ENCODE measurements at places on chromosomes 1 and 21.

DNA sequence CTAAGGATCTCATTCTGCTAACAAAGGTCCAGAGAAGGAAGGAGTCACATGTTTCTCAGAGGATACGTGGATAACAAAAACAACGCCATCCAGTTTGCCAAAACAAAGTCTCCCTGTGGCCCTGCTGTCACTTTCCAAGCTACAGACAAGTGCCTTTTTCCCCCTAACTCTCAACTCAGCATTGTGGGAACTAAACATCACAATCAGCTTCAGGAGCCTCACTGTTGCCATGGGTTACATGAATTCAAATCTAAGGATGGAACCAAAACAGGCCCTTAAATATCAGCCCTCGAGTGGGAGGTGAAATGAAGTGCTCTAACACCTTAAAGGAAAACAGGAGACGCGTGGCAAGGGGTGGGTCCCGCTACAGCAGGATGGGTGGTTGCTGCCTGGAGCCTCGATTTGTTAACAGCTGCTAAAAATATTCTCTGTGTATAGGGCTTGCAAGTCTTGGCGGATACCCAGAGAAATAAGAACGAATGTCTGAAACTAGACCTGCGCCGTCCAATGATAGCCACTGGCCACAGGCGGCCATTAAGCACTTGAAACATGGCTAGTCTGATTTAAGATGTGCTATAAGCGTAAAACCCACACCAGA lies 66.4 kb upstream of the SOD1 start:
- DNase-seq: no peak

DNA sequence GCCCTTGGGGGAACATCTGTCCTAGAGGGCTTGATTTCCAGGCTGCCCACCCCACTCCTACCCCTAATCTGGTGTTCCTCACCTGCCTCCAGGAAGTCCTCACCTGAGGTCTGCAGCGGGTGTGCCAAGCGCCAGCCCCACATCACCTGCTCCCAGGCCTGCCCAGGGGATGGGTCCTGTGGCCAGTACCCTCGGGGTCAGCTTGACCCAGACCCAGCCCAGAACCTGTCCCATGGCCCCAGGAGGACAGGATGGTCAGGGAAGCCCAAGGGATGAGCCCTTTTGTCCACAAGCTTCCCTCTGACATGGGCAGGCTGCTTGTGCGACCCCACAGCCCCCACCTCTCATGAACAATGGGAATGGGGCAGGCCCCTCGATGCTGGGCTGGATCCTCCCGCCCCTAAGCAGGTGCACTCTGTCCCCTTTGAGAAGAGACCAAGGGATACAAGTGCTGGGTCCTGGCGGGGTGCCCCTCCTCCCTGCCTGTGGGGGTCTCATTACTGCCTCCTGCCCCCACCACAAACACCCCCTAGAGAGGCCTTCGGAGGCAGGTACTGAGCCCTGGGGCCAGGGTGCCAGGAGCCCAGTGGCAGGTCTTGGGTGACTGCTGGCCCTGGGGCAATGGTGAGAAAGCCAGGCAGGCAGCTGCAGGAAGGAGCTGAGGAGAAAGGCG lies 3.2 kb downstream of the MIB2 start:
- DNase-seq: no peak

- DNase-seq: no peak
These were observed 28.3 kb upstream of the NEK7 start for GRCh38 chr1:198128533-198128932.

DNA sequence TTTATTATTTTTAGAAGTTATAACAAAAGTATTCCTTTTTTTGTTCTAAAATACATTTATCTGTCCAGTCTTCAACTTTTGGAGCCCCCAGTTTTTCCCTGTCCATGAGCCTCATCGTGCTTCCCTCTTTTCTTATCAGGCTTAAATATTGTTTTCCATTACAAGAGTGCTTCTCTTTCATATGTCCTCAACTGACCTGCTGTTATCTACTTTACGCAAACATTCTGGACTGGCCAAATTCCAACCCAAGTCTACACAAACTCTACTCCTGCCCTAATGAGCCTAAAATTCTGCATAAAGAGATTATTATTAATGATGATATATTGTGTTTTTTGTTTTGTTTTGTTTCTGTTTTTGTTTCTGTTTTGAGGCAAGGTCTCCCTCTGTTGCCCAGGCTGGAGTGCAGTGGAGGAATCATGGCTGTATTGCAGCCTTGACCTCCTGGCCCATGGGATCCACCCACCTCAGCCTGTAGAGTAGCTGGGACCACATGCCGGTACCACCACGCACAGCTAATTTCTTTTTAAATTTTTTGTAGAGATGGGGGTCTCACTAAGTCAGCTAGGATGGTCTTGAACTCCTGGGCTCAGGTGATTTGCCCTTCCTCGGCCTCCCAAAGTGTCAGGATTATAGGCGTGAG lies 318.8 kb upstream of the NEGR1 start:
- no peak for DNase-seq

DNA sequence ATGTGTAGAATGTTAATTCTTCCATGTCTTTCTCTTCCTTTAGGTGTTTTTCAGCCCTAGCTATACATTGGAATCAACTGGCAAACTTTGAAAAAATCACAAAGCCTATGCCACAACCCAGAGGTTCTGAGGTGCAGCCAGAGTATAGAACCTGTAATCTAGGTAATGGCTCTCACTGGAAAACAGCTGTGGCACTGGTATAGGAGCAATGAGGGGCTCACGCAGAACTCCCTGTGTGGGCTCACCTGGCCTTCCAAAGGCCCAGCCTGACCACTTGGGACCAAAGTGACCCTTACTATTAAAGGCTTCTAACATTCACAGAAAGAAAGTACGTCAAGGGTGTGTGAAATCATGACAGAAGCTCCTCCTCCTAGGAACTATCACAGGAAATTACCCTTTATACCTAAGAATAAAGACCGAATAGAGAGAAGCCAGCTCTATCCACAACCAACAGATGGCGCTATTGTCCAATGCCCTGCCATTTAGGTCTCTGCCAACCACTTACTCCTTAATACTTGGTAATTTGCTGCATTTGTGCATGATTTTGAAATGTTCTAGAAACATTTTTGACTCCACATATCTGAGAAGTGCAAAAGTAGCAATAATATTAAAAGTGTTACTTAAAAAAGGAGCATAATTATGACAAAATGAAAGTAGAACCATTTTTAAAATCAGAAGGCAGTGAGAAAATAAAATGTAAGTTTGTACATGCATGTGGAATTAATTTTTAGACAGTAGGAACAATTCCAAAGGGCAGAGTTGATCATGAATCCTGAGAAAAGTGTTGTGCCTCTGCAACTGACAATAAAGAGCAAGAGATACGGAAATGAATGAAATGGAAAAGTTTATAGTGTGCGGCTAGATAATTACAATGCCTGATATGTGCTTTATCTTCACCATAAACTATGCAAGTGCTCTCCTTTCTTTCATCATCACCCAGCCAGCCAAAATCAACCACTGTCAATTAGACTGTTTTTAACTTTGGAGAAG lies 93.1 kb upstream of the HAO2 start:
- peak; percentile 41 for DNase-seq

GRCh38 chr1:228341450-228341813 lies 65.2 kb downstream of the TRIM11 start:
- DNase-seq: no peak

DNA sequence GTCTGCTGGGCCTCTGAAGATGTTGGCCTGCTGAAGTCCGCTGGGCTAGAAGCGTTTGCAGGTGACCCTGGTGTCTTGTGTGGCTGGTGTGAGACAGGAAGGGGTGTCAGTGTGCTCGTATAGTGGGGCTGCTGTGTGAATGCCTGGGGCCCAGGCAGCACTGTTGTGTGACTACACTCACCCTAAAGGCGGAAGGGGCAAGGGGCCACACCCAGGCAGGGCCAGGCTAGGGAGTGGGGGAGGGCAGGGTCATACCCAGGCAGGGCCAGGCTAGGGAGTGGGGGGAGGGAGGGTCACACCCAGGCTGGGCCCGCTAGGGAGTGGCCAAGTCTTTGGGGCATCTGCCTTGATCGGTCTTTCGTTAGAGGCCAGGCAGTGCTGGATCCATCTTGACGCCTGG lies 25.0 kb downstream of the PDXK start:
- DNase-seq: no peak

DNA sequence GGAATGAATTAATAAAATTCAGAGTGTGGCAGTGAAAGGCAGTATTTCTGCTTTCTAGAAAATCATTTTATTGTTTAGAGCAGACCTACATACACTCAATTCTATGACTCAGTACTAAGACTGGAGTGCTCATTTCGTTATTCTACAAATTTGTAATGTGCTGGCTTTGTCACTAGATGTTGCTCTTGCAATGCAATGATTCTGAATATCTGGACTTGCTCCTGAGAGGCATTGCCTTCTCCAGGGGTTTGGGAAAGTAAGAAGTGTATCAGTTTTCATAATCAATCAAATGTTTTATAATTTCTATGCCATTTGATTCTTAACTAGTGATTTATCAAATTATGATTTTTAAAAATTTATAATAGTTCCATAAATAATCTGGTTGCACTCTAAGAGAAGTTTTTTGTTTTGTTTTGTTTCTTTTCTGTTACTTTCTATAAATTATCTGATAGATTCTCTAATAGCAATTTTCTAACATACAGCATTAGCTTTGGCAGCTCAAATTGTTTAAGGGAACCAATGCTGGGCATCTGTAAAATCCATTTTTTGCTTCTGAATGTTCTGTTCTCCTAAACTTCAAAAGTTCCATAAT lies 280.5 kb upstream of the SGIP1 start:
- DNase-seq: peak; percentile 79

- no peak for DNase-seq
These were observed at the start of gene PGLYRP3 for GRCh38 chr1:153312570-153313186. Gene PGLYRP3 (minus strand): TSS chr1:153312952. CDS start chr1:153310665, 2,287 bp downstream.

DNA sequence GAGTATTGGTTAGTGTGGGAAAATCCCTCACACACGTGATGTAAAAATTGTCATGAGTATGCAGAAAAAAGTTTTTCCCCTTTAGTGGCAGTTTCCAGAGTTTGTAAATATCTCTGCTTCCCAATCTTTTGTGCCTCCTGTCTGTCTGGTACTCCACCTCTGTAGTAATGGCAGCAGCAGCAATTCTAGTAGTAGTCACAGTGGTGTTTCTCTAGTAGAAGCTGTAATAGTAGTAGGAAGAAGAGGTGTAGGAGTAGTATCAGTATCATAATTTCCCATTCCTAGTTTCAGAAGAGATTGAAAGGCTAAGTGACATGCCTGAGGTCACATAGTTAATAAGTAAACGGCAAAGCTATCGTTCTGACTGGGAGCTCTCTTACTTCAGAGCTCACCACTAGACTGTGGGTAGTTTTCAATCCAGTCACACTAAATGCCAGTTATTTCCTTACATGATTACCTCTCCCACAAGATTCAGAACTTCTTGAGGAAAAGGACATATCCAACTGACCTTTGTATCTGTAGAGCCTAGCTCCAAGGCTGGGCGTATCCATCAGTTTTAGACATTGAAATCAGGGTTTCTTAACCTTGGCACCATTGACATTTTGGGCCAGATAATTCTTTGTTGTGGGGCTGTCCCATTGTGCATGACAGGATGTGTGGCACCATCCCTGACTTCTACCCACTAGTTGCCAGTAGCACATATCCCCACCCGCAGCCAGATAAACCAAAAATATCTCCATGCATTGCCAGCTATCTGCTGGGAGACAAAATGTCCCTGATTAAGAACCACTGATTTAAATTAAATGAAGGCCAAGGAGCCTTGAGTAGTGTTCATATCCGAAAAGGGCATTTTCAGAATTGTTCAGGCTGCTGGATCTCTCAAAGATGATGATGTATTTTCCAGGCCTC lies 135.9 kb downstream of the FGGY start:
- DNase-seq: no peak

- DNase-seq: no peak
These were observed 91.4 kb upstream of the LYPLAL1 start for GRCh38 chr1:219081943-219082925.

- DNase-seq: no peak
These were observed 8.8 kb upstream of the BTG2 start for GRCh38 chr1:203296460-203297073.

- DNase-seq: no peak
These were observed 96.9 kb upstream of the AKT3 start for GRCh38 chr1:243946946-243947345.

DNA sequence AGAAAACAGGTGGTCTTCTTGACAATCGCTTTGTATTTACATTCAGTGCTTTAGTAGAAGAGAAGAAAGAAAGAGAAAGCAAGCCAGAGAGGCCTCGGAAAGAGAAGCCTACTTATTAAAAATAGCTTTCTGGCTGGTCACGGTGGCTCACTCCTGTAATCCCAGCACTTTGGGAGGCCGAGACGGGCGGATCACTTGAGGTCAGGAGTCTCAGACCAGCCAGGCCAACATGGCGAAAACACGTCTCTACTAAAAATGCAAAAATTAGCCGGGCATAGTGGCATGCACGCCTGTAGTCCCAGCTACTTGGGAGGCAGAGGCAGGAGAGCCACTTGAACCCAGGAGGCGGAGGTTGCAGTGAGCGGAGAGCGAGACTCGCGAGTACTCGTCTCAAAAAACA lies 1.8 kb upstream of the SLC19A2 start:
- DNase-seq: no peak

GRCh38 chr1:73914951-73915350 lies 283.0 kb downstream of the LRRIQ3 start:
- no peak for DNase-seq

GRCh38 chr1:53645690-53646078 lies 93.3 kb downstream of the GLIS1 start:
- DNase-seq: no peak

DNA sequence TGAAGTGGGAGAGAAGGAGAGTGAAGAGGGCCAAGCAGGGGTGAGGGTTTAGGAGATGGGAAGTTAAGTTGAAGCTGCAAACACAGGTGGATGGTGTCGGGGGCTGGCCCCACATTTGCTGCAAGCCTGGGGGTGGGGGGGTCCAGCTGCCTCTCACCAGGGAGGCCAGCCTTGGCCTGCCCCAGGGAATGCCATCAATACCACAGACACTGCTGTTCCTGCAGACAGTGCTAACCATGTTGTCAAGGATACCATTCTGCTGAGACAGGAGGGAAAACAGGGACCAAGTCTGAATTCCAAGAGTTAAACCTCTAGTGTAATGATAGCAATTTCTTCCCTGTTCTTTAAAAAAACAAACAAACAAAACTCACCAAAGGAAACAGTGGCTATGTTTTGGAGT lies 8.0 kb downstream of the MECR start:
- no peak for DNase-seq

DNA sequence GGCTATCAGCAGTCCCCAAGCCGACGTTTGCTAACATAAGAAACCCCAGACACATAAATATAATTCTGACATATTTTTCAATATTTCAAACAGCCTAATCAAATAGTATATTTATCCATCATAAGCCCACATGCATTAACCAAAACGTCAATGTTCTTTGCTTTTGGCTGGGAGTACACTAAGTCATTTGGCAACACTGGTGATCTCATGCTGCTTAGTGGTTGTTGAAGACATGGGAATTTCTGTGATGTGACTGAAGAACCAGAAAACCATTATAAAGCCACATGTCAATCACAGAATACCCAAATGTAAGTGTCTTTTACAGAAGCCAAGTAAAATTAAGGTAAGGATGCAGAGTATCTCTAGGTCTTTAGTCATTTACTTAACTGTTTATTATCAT lies 57.6 kb downstream of the PLPPR5 start:
- DNase-seq: no peak

- peak; percentile 16 for DNase-seq
These were observed 21.3 kb downstream of the CCDC30 start for GRCh38 chr1:42484382-42484781.

GRCh38 chr1:231075497-231075896 lies 35.4 kb upstream of the FAM89A start:
- no peak for DNase-seq

GRCh38 chr21:36509973-36510664 lies 30.2 kb upstream of the CLDN14 start:
- DNase-seq: no peak
